NK-92 treated with Interleukin-12 subunit alpha and Interleukin-12 subunit beta, amount 100 ng/mL, for 24 hours (cell line): ENCODE measurements at places on chromosomes 16 and 17.
A peak's percentile ranks its signal among the peaks of the same experiment; 100 is the strongest.

DNA sequence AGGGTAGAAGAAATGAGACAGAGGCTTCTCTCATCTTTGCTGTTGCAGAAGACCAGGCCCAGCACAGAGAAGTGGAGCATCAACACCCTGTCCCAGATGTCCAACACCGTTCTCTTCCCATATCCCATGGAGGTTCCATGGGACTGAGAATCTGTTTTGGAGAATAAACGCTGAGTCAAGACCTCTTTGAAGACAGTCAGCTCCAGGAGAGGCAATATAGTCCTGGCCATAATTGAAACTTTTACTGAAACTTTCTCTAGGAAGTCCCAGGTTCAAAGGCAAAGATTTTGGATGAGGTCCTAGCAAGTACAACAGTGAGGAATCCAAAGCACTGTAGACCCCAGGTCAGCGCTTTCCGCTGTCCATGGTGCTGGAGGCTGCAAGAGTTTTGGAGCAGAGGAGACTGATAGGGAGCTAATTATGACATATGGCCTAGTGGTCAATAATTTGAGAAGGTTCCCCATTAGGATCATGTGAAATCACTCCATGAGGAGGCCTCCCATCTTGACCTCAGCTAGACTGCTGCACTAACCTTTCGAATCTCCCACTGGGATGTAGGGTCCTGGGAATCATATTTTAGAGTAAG, 36.0 kb downstream of the OSBPL7 start:
- DNase-seq: no peak

DNA sequence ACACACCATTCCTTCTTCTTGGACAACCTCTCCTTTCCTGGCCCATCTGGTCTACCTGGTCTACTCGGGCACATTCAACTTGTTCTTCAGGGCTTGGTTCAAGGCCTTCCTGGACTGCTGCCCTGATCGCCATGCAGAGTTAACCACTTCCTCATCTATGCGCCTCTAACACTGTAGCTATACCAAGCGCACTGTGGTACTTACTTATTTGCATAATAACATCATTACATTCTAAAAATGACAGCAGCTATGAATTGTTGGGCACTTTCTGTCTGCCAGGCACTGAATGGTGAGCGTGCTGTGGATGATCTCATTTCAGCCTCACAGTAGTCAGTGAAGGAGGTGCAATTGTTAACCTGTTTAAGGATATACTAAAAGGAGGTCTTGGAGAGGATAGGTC, 66.9 kb upstream of the SDK2 start:
- peak; percentile 20 for DNase-seq

GRCh38 chr16:65772134-65772732, 594.3 kb upstream of the CDH5 start:
- DNase-seq: no peak

DNA sequence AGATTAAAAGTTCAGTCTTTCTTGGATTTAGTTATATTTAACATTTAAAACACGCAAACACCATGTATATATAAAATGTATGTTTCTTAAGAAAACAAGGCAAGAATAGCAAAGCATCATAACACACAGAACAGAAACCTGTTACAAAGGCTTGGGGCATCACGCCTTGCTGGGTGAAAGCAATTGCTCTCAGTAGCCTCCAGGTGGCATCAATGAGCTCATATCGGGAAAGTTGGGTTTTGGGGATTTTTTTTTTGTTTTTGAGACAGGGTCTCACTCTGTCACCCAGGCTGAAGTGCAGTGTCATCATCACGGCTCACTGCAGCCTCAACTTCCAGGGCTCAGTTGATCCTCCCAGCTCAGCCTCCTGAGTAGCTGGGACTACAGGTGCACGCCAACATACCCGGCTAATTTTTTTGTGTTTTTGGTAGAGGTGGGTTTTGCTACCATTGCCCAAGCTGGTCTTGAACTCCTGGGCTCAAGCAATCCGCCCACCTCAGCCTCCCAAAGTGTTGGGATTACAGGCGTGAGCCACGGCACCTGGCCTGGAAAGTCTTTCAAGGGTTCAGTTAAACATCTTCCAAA, 56.9 kb downstream of the CYB5D2 start:
- no peak for DNase-seq

- no peak for DNase-seq
These were observed 196.0 kb downstream of the RBFOX3 start for GRCh38 chr17:79414793-79415211.
